ENCODE measurements at places on chromosomes 6 and 20.

- DNase-seq: no peak
These were observed 769.5 kb downstream of the TBC1D32 start for GRCh38 chr6:120564779-120565178.

DNA sequence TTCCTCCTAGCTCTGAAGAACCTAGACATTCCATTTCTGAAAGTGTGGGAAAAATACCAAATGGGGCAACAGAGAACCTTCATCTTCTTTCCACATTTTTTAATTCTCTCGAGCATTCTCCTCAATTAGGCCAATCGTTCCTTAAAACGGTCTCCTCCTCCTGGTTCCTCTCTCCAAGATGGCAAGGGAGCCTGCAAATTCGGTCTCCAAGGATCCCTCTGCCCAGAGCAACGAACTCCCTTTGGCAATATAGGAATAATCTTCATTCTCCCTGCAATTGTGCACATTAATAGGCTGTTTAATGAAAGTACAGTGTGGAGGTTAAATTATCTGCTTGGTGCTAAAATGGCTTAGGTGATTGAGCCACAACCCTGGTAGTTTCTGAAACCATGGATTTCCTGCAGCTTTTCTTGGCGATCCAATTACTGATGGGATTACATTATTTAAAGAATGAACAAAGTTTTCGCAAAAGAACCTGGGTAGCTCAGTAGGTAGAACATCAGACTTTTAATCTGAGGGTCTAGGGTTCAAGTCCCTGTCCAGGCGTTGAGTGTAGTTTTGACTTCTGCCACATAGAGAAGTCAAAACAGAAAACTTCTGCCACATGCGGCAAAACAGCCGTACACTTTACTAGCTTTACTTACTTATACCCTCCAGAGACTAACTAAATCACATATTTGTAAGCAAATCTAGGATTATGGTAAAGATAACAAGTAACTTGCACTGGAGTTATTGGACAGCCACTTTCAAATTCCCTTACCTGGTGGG is 102.9 kb upstream of the ZNF184 start:
- no peak for DNase-seq

DNA sequence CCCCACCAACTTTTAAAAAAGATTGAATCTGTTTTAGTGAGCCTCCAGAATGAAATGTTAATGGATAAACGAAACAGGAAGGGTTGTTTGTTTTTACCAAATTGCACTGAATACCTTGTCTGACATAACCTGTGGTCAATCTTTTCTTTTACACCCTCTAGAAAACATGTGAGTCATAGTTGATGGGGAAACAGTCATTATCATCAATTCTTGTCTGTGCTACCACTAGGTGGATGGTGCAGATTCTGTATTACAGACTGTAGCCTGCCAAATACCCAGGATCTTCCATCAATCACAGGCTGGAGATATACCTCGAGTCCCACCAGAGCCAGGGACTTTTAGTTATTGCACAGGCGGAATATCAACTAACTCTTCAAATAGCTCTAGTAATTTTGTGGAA is 29.5 kb upstream of the PKIB start:
- no peak for DNase-seq

GRCh38 chr20:49698477-49698876 is 15.2 kb downstream of the B4GALT5 start:
- no peak for DNase-seq

GRCh38 chr6:44976677-44977641 is 351.2 kb upstream of the RUNX2 start:
- no peak for DNase-seq

DNA sequence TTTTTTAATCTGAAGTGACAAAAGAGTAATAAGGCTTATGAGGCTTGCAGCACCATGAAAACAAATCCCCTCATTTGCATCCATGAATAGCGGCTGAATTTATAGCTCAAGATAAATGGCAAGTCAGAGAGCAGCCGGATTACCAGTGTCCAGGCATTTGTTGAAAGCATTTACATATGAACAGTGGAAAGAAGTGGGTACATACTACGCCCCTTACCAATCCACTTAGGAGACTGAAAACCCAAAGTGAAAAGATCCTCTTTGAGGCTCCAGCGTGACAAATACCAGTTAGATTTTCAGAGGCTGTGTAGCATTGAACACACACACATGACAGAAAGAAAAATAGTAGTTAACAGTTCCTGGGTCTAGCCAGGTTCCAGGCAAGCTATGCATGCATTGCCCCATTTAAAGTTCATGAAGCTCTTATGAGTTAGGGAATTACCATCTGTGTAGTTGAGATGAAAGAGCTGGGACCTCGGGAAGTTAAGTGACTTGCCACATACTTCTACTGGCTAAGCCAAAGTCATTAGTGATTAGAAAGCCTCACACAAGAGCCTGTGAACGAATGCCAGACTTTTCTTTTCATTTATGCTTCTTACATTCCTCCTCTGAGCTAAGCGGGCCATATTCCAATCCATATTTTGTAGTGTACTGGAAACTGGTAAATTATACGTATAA is 28.3 kb upstream of the NHSL1 start:
- no peak for DNase-seq

GRCh38 chr6:125018136-125018535 is 55.9 kb downstream of the RNF217 start:
- no peak for DNase-seq

GRCh38 chr20:1788044-1788443 is 107.2 kb upstream of the SIRPA start:
- no peak for DNase-seq

GRCh38 chr6:84172080-84172479 is 55.4 kb downstream of the CEP162 start:
- DNase-seq: no peak
